ENCODE measurements at places on chromosomes 7 and 10.

GRCh38 chr7:116528008-116528789 lies 3.4 kb downstream of the CAV1 start:
- DNase-seq = no peak

DNA sequence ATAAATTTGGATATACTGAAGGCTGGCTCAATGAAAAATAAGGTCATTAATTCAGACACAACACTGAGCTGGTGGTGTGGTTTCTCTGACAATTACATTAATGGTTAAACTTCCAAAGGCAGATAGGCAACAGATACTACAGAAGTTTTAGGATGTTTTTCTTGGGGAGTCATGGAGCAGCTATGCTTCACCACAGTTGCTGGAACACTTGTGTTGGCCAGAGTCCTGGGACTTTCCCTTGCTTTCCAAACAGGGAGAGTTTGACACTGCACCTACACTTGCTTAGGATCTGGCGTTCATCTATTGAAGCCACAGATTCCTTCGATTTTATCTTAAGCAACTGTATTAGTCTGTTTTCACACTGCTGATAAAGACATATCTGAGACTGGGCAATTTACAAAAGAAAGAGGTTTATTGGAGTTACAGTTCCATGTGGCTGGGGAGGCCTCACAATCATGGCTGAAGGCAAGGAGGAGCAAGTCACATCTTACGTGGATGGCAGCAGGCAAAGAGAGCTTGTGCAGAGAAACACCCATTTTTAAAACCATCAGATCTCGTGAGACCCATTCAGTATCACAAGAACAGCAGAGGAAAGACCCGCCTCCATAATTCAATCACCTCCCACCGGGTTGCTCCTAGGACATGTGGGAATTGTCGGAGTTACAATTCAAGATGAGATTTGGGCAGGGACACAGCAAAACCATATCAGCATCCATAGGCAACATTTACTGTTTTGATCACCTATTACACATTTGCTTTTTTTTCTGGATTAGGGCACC lies 27.8 kb upstream of the TMEM178B start:
- DNase-seq = no peak

DNA sequence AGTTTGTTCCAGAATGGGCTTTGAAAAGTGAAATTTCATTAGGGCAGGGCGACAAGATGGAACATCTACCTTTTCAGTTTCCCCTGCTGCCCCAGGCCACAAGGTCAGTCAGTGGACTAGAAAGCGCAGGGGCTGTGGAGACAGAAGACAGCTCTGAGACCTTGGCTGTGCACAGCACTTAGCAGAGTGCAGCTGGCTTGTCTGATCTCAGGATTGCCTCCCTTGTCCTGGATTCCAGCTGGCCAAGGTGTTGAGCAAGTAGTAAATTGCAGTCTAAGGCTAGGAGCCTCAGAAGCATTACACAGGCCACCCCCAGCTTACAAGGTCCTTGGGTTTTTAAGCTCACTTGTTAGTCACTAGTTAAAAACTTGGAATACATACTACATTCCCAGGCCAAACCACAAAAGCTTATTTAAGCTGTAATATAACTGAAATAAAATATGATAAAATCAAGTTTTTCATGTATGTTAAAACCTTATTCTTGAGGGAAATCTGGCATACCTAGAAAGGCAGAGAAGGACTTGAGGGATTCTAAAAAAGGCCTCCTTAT lies 67.3 kb upstream of the NPY start:
- no peak for DNase-seq

- DNase-seq = no peak
Measured at GRCh38 chr7:82428186-82428961, 15.2 kb downstream of the CACNA2D1 start.

- DNase-seq = peak; percentile 47
Measured at GRCh38 chr7:50206453-50207250, 97.9 kb upstream of the IKZF1 start.

GRCh38 chr7:133358708-133359107 lies 105.8 kb downstream of the EXOC4 start:
- no peak for DNase-seq
